Stomach (tissue), 19 donors: ENCODE measurements at places on chromosomes 1 and 21. TPM values are rescaled to one million over a fixed set of nuclear protein-coding genes. Genes with fewer than 3 reads are reported as not detected.

DNA sequence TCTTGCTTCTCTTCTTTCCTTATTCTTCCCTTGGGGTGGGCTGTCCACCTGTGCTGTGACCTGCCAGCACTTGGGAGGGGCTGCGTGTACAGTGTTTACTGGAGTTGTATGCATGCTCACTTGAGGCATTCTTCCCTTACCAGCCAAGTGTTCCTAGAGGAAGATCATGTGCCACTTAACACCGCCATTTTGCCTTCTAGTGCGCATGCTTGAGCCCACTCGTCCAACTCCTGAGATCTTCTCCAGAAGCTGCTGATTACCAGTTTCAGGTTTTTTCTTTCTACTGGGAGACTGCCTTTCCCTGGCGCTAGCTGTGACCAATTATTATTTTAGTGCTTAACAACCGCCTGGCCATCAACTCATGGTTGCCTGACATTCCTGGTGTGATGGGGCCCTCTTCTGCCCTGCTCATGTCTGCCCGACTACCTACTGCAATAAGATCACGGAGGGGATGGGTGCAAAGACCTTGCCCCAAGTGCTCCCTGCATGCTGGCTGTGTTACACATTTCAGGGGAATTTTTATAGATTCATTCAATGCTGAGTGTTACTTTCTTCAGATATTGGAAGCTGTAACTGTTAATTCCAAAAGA lies 74.2 kb upstream of the B3GALT5 start:
- H3K4me1 ChIP-seq, result no peaks in the 10 kb centered on the region
- no peaks in the 10 kb centered on the region for H3K36me3 ChIP-seq
- no peak for DNase-seq
- no peak overlapping the region for H3K4me3 ChIP-seq

GRCh38 chr1:244874974-244875579 lies 10.7 kb upstream of the HNRNPU start:
- H3K4me1 ChIP-seq, result no peaks in the 10 kb centered on the region
- no peaks in the 10 kb centered on the region for H3K27me3 ChIP-seq
- H3K36me3 ChIP-seq, result no peaks in the 10 kb centered on the region
- H3K4me3 ChIP-seq, result no peak overlapping the region
- DNase-seq, result no peak

Gene TNFAIP8L2
- not detected for total RNA-seq

- H3K27ac ChIP-seq, result no peak overlapping the region
- H3K4me3 ChIP-seq, result no peak overlapping the region
- no peaks in the 10 kb centered on the region for H3K36me3 ChIP-seq
- no peaks in the 10 kb centered on the region for H3K27me3 ChIP-seq
Measured at GRCh38 chr1:201883266-201883665, 5.4 kb upstream of the SHISA4 start.

- DNase-seq, result no peak
- peaks cover 21% of the 10 kb centered on the region for H3K4me1 ChIP-seq
- no peaks in the 10 kb centered on the region for H3K36me3 ChIP-seq
- H3K27ac ChIP-seq, result no peak overlapping the region
- peaks cover 29% of the 10 kb centered on the region for H3K27me3 ChIP-seq
Measured at GRCh38 chr1:32874860-32875752, 4.4 kb upstream of the FNDC5 start.

DNA sequence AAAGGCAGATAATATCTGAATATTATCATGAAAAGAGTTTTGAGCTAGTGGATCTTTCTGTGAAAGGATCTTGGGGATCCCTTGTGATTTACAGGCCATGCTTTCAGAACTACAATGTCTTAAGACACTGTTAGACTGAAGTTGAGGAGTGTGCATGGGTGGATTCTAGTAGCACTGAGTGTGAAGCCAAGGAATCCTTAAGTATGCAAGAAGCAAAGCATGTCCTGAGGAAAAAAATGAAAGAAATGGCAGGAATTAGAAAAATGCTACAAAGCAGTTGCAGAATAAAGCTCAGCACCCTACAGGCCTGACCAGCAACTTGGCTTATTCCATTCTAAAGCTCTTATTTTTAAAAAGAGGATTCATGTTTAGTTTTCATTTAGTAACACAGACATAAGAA lies 11.9 kb downstream of the STX6 start:
- peaks cover 58% of the 10 kb centered on the region for H3K4me1 ChIP-seq
- H3K36me3 ChIP-seq, result no peaks in the 10 kb centered on the region
- no peak for DNase-seq
- H3K27ac ChIP-seq, result no peak overlapping the region
- no peak overlapping the region for H3K4me3 ChIP-seq
- no peaks in the 10 kb centered on the region for H3K27me3 ChIP-seq

Gene RAB42
- total RNA-seq, result 5.5 TPM

Gene LGALS8
- 142 TPM for total RNA-seq

- H3K36me3 ChIP-seq, result no peaks in the 10 kb centered on the region
- no peak overlapping the region for H3K4me3 ChIP-seq
- H3K27me3 ChIP-seq, result no peaks in the 10 kb centered on the region
- H3K27ac ChIP-seq, result peak overlapping the region; percentile 56
- H3K4me1 ChIP-seq, result peaks cover 11% of the 10 kb centered on the region
- no peak for DNase-seq
Measured at GRCh38 chr1:22163137-22163536, 20.2 kb upstream of the WNT4 start.

Gene HTR1D
- total RNA-seq, result not detected

Gene NTMT2
- not detected for total RNA-seq

Gene GIPC2
- total RNA-seq, result 8.4 TPM

Gene KRTAP22-1
- not detected for total RNA-seq

Gene OR6K3
- not detected for total RNA-seq

GRCh38 chr1:171865106-171865505 lies 23.8 kb downstream of the DNM3 start:
- DNase-seq, result no peak
- no peaks in the 10 kb centered on the region for H3K27me3 ChIP-seq
- no peaks in the 10 kb centered on the region for H3K36me3 ChIP-seq
- no peak overlapping the region for H3K4me3 ChIP-seq
- H3K4me1 ChIP-seq, result no peaks in the 10 kb centered on the region
- H3K27ac ChIP-seq, result no peak overlapping the region
